ENCODE measurements at places on chromosomes 16 and 17.

GRCh38 chr16:80377096-80377956 lies 163.5 kb upstream of the DYNLRB2 start:
- no peak for DNase-seq

DNA sequence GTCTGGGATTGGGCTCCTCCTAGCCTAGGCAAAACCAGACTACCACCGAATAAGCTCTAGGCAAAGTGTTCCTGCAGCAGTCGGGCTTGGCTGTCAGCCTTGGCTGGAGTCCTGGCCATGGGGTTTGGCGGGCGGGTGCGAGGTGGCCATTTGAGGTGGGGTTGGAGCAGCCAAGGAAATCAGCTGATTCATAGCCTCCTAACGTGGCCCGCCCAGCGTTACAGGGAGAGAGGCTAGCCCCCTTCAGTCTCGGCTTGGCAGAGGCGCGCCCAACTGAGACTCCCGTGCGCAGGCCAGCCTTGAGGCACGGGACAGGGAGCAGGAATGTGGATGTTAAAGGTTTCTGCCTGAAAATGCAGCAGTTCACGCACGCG lies 1.9 kb downstream of the PMP22 start:
- DNase-seq, result no peak

DNA sequence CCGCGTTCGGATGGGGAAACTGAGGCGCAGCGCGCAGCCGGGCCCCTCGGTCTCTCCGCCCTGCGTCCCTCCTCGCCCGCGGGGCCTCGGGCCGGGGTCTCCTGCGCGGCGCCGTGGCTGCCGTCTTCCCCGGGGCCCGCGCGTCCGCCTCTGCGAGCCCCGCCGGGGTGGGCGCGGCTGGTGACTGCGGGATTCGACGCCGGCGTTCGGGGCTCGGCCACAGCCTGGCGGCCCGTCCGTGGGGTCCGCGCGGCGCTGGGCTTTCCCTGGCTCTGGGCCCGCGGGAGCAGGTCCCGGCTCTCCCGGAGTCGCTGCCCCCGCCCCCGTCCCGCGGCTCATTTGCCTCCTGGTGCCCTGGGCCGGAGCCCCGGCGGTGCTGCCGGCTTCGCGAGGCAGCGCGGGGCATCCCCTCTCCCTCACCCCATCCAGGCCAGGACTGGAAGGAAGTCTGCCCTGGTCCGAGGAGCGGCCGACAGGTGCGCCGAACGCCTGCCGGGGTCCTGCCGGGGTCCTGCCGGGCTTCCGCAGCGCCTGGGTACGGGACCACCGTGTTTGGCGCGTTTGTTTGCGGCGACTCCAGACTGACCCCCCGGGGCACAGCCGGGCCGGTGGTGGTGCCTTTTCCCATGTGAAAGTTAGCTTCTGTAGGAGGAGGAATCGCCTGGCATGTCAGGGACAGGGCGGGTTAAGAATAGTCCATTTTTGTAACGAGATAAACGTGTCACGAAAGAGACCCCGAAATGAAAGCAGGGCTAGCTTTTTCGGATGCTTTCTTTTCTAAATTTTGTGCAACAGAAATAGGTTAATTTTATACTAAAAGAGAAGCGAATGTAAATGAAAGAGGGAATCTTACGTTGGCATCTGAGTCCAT lies 671 bp downstream of the CHMP6 start:
- DNase-seq, result no peak

- DNase-seq, result no peak
These were observed 647 bp downstream of the VAC14 start for GRCh38 chr16:70800311-70800710.

DNA sequence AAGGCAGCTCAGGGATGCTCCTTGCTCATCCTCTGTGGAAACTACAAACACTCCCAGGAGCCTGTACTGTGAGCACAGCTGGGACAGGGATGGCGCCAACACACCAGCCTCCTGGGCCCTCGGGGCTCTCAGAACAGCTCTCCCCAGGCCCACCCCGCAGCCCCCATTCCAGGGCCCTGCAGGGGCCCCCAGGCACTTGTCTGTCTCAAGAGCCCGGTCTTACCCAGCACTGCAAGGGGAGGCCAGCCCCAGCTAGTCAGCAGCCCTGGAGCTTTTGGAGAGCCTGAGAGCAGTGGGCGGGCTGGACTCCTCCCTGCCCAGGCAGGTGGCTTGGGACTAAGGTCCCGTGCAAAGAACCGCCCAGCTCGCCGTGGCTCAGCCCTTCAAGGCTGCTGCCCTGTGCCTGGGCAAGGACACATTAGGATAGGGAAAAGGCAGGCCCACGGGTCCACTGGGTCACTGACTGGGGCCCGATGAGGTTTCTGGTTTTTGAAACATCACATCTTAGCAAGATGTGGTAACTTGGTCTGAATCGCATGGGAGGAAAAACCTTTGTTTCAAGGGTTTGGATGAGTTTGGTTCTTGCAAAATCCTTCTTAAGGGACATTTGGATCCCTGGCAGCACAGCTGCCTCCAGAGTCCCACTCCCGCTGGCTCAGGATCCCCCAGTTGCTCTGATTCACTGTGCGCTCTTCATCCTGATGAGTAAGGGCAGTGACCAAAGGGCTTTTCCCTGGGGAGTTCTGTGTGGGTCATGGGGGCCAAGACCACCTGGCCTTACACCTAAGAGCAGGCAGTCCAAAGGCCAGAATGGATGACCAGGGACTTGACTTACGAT lies 2.8 kb downstream of the DNASE1L2 start:
- DNase-seq, result no peak

DNA sequence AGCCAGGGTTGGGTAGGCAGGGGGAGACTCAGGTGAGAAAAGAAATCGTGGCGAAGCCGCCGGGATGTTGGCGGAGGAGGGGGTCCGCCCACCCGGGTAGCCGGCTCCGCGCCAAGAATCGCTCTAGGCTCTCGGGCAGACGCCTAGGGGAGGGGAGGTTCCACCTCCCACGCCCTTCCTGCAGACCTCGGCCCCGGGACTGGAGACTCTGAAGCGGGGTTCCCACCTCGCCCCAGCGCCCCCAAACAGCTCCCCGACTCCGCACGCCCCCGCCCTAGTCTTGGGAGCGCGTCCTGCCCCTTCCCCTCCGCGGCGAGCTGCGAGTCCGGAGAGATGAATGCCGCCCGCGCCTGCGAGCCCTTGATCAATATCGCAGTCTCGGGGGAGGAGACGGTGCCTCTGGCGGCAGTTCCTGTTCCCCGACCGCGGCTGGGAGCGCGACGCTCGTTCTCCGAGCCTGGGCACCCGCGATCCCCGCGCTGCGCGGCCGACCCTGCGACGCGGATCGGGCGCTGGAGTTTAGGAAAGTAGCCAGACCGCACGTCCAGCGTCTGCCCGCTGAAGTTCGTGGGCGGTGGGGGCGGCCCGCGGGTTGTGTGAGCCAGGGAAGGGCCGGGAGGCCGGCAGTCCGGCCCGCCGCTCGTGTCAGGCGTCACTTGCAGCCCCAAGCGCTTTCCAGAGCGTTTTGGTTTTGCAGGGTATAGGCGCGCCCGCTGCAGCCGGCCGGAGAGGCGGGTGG lies 790 bp downstream of the CRHR1 start:
- no peak for DNase-seq

DNA sequence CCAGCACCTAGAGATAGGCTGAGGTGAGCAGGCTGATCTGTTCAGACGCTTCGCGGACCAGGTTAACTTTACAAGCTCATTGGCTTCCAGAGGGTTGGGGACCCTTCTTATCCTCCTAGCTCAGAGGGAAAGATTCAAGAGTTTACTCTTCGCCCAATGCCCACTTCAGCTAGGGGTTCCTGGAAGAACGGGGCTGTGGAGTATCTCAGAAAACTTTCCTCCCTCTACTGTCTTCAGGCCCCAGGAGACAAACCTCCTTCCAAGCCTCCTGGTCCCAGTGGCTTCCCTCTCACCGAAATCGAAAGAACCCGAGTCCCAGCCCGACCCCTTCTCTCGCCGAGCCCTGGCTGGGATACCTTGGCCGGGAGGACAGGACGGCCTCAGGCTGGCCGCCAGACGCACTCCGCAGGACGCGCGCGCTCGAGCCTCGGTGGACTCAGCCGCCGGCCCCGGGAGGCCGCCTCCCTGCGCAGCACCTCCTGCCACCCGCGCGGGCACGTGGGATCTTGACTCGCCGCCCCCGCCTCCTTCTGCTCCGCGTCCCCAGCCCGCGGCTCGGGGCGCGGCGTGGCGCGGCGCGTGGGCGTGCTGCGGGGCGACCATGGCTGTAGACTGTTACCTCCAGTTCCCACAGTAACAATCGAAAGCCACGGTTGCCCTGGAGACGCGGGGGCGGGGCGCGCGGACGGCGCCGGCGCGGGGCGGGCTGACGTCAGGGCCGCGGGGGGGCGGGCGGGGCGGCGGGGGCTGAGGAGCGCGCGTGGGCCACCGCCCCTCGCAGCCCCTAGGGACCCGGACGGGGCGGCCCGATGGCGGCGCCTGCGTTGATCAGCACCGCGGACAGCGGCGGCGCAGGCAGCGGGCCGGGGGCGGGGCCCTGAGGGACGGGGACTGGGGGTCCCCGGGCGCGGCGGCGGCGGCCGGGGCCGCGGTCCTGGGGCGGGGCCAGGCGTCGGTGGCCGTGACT lies 5.3 kb upstream of the HIC1 start:
- DNase-seq, result peak; percentile 91

GRCh38 chr16:51200793-51201192 lies 49.7 kb upstream of the SALL1 start:
- no peak for DNase-seq

- DNase-seq, result no peak
These were observed 9.6 kb downstream of the PIK3R6 start for GRCh38 chr17:8857919-8858318.

DNA sequence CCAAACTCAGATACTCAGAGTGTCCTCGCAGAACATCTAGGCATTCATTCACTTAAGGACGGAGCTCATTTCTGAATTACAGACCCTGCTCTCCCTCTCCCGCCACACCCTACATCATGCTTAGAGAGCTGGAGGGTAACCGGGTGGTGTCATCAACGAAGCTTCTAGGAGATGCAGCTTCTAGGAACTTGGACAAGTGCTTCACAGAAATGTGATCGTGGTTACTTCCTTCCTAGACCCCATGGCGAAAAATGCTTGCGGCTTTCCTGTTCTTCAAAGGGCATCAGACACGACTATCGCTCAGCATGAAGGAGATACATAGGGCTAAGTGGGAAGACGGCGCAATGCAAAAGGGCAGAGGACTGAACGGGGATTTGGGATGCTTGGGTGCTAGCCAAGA lies 126.8 kb downstream of the ZFHX3 start:
- DNase-seq, result no peak

DNA sequence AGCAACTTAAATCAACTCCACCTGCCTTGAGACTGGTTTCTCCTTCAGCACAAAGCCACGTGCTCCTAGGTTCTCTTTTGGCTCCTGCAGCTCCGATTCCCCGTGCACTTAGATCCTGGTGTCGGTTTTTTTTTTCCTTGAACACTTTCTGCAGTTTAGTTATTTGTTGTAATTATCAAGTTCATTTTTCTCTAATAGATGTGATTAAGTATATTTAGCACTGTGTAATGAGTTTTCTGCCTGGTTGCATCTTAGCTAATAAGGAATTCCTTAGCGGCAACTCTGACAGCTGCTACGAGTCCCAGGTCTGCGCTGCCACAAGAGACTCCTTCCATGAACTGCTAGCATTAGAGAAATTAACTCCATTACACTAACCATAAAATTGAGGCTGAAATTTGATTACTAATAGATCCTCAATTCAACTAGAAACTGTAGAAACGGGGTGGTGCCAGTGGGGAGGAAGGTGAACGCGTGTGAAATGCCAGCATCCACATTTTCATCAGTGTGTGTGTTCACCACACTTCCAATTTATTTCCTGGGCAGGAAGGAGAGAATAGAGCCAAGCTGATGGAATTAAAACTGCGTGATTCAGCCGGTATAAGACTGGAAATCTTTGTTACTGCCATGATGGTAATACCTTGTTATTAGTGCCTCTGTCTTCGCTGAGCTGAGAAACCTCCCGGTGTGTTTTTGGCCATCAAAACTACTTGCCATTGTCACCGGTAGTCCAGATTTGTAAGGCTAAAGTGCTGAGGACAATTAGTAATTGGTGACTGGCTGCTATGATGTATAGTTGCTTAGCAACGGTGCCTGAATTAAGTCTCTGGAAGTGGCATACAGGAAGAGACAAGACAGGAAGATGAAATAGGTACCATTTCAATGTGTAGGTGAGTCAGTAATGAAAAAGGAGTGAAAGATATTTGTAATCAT lies 232.4 kb downstream of the IRX3 start:
- DNase-seq, result no peak

GRCh38 chr17:50062293-50063243 lies 6.7 kb downstream of the ITGA3 start:
- no peak for DNase-seq

DNA sequence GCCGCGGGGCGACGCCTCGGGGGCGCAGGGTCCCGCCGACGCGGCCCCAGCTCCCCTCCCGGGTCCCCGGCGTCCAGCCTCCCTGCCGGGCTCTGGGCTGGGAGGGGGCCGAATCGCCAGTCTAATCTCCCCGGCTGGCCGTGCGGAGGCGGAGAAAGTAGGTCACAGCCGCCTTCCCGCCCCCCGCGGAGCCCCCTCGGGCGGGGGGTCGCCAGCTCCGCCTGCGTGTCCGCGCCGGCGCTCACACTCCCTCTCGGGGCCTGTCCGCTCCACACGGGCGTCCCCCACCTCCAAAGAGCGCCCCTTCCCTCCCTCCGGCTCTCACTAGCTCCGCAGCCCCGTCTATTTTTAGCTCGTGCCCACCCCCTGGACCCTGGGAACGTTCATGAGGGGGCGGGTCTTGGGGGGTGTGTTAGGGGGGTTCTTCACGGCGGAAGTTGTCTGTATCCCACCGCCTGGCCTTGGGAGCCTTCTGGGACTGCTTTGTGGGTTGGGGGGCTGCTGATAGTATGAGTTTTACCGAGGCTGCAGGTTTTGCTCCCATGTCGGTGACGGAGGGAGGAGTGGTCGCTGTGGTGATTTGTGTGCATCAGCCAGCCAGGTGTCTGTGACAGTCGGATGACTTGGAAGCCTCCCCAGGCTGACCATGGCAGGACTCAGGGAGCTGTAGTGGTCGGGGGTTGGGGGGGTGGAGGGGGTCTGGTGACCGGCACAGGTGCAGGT lies 1.1 kb downstream of the ATP1B2 start:
- DNase-seq, result no peak

- no peak for DNase-seq
These were observed at the start of gene TMC8 for GRCh38 chr17:78130437-78131101. Gene TMC8, plus strand, starts transcription at chr17:78130771. Its CDS starts 818 bp downstream, at chr17:78131589.

DNA sequence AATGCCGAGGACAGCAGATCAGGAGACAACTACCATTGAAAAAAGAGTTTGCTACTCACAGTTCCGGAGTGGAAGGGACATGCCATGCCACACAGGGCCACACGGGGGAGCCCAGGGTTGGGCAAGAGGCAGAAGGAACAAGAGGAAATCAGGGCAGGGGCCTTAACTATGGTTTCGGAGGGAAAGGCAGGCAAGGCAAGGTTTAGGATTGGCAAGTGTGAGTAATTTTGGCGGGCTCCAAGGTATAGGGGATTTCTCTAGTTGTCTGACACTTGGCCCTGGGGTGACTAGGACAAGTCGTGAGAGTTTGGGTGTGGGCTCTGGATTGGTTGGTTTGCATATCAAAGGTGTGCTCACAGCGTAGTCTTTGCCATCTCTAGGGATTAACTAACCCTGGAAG lies 27.0 kb upstream of the NTN1 start:
- peak; percentile 37 for DNase-seq

DNA sequence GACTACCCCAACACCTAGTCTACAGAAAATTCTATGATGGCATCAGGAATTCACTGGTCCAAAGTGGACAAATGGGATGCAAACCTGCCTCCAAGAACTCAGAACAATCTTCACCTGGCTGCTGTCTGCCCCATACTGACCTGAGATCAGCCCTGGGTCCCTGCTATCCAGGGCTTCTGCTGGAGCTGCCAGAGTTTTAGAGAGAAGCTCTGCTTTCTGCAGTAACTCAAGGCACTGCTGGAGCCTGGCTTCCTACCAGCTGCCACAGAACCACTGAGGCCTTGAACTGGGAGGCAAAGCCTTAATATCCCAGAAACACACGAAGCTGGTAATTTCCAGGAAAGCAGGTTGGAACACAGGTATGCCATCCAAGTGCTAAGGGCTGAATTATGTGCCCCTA lies 7.5 kb downstream of the TMEM170A start:
- no peak for DNase-seq

All from stimulated activated CD8-positive, alpha-beta memory T cell treated with anti-CD3 and anti-CD28 coated beads, Interleukin-12 subunit alpha, Interleukin-12 subunit beta, amount 100 ng/mL, for 4 hours (primary cell).